Activated CD4-positive, alpha-beta T cell treated with anti-CD3 and anti-CD28 coated beads for 36 hours (primary cell): ENCODE measurements at places on chromosomes 11 and 22. TPM values are rescaled to one million over a fixed set of nuclear protein-coding genes. Genes with fewer than 3 reads are reported as not detected.

DNA sequence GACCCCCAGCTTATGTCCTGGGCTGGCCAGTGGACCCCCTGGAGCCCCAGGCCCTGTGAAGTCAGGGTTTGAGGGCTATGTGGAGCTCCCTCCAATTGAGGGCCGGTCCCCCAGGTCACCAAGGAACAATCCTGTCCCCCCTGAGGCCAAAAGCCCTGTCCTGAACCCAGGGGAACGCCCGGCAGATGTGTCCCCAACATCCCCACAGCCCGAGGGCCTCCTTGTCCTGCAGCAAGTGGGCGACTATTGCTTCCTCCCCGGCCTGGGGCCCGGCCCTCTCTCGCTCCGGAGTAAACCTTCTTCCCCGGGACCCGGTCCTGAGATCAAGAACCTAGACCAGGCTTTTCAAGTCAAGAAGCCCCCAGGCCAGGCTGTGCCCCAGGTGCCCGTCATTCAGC is 24.6 kb downstream of the CSF2RB start:
- H3K4me1 ChIP-seq: peaks cover 5% of the 10 kb centered on the region
- no peak for DNase-seq
- H3K36me3 ChIP-seq: no peaks in the 10 kb centered on the region
- no peak overlapping the region for H3K27ac ChIP-seq
- H3K4me3 ChIP-seq: no peak overlapping the region

DNA sequence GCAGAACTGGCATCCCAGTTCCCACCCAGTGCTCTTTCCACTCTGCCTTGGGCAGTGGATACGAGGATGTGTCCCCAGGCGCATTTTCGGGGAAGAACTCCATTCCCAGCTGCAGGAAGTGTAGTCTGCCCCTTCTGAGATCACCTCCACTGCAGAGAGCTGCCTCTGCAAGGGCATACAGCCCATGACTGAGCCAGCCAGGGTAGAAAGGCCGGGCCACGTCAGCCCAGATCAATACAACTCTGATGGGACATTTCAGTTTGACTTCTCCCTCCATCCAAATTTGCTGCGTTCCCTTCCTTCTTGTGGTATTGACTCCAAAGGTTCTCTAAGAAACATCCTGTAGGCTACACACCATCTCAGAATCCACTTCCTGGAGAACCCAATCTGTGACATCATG is 19.7 kb downstream of the MOGAT2 start:
- no peak for DNase-seq
- no peak overlapping the region for H3K4me3 ChIP-seq
- H3K4me1 ChIP-seq: no peaks in the 10 kb centered on the region
- no peak overlapping the region for H3K27ac ChIP-seq
- H3K36me3 ChIP-seq: no peaks in the 10 kb centered on the region

CRYAB gene
- total RNA-seq: not detected

DNA sequence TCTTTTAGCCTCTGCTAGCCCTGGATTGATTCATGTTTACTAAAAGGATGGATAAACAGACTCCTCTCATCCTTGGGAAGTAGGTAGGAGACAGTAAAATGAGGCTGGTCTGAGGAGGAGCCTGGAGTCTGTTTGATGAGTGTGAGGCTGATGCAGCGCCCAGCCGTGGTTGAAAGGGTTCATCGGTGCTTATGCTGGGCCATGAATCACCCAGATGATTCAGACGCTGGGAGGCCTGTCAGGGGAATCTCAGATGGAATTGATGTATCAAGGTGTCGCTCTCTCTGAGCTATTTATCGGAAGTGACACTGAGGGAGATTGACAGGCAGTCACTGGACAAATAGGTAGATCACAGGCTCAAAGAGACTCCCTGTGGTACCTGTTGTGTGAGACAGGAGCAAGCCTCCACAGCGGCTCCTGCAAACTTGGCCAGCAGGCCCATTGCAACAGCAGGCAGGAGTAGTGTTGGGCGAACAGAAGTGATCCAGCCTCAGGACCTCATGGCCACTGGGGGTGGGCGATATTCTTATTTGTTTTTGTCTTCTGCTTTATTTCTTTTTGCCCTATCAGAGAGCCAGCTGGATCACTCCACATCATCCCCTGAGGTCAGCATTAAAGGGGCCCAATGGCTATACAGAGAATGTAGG is 109.9 kb upstream of the CADM1 start:
- H3K36me3 ChIP-seq: no peaks in the 10 kb centered on the region
- H3K4me3 ChIP-seq: no peak overlapping the region
- H3K27me3 ChIP-seq: peaks cover 3% of the 10 kb centered on the region
- DNase-seq: peak; percentile 15

GRCh38 chr11:130308886-130309285 is 5.8 kb downstream of the ZBTB44 start:
- no peaks in the 10 kb centered on the region for H3K27me3 ChIP-seq
- no peak overlapping the region for H3K4me3 ChIP-seq
- H3K4me1 ChIP-seq: peaks cover 49% of the 10 kb centered on the region
- peaks cover 24% of the 10 kb centered on the region for H3K36me3 ChIP-seq
- H3K27ac ChIP-seq: no peak overlapping the region

DNA sequence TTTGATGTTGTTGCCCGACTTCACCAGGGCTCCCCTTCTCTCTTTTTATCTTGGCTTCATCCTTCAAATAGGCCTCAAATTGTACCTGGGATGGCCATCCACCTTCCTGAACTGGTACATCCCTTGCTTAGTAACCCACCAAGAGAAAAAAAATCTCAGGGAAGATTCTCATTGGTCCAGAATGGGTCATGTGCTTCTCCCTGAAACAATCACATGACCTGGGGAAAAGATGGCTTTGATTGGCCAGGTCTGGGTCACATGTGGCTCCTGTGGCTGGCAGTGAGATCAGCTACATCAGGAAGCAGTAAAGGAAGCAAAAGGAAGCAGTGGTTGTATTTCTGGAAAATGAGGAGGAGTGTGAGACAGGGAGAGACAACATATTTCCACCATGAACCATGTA is 540.2 kb downstream of the MIAT start:
- no peak overlapping the region for H3K27ac ChIP-seq
- no peak for DNase-seq
- H3K4me1 ChIP-seq: no peaks in the 10 kb centered on the region
- H3K27me3 ChIP-seq: peaks cover 11% of the 10 kb centered on the region
- no peaks in the 10 kb centered on the region for H3K36me3 ChIP-seq

GRCh38 chr22:44396021-44396726 is 83.4 kb upstream of the SHISAL1 start:
- no peaks in the 10 kb centered on the region for H3K4me1 ChIP-seq
- no peaks in the 10 kb centered on the region for H3K27me3 ChIP-seq
- no peak overlapping the region for H3K27ac ChIP-seq
- DNase-seq: no peak
- H3K36me3 ChIP-seq: no peaks in the 10 kb centered on the region
- H3K4me3 ChIP-seq: no peak overlapping the region

SLC22A9 gene
- not detected for total RNA-seq

SLC6A5 gene
- not detected for total RNA-seq

GRCh38 chr11:4090258-4090657 is 4.3 kb upstream of the RRM1 start:
- H3K4me1 ChIP-seq: peaks cover 62% of the 10 kb centered on the region
- peak overlapping the region; percentile 74 for H3K27ac ChIP-seq
- peak; percentile 37 for DNase-seq
- H3K36me3 ChIP-seq: peaks cover 42% of the 10 kb centered on the region
- H3K27me3 ChIP-seq: no peaks in the 10 kb centered on the region

GRCh38 chr11:117502779-117503100 is 175.1 kb downstream of the CEP164 start:
- H3K27ac ChIP-seq: no peak overlapping the region
- H3K4me3 ChIP-seq: no peak overlapping the region
- H3K27me3 ChIP-seq: no peaks in the 10 kb centered on the region
- no peaks in the 10 kb centered on the region for H3K4me1 ChIP-seq
- no peak for DNase-seq

DNA sequence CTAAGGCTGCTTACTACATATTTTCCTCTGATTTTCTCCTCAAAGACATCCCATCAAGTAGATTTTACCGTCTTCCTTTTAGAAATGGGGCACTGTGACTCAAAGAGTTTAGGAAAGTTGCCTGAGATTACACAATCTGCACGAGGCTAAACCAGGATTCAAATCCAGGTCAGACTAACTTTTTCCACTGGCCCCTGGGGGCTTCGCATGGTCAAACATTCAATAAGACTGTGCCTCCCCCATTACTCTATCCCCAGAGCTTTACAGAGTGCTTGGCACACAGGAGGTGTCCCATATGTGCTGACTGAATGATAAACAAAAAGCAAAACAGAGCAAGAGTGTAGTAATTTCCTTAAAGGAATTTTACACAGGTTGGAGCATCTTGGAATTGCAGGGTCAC is 118.1 kb upstream of the TEAD1 start:
- H3K4me1 ChIP-seq: no peaks in the 10 kb centered on the region
- no peak overlapping the region for H3K27ac ChIP-seq
- DNase-seq: no peak

TTC38 gene
- total RNA-seq: 5.2 TPM

GRCh38 chr11:120395778-120396177 is 59.6 kb downstream of the ARHGEF12 start:
- DNase-seq: no peak
- no peak overlapping the region for H3K4me3 ChIP-seq
- H3K36me3 ChIP-seq: no peaks in the 10 kb centered on the region
- no peaks in the 10 kb centered on the region for H3K4me1 ChIP-seq

OR5D16 gene
- not detected for total RNA-seq

CDKN1C gene
- 0.21 TPM for total RNA-seq

- no peaks in the 10 kb centered on the region for H3K27me3 ChIP-seq
- no peaks in the 10 kb centered on the region for H3K4me1 ChIP-seq
- H3K27ac ChIP-seq: no peak overlapping the region
- no peak for DNase-seq
- no peak overlapping the region for H3K4me3 ChIP-seq
Measured at GRCh38 chr22:35393116-35394010, 6.6 kb upstream of the MCM5 start.

- H3K27ac ChIP-seq: no peak overlapping the region
- H3K36me3 ChIP-seq: no peaks in the 10 kb centered on the region
- DNase-seq: no peak
- H3K27me3 ChIP-seq: peaks cover 2% of the 10 kb centered on the region
Measured at GRCh38 chr11:64568041-64568571, 22.9 kb upstream of the SLC22A12 start.

- H3K27me3 ChIP-seq: no peaks in the 10 kb centered on the region
- peak overlapping the region; percentile 25 for H3K4me3 ChIP-seq
- H3K36me3 ChIP-seq: peaks cover 30% of the 10 kb centered on the region
Measured at GRCh38 chr11:96112192-96113128, 188.6 kb upstream of the MTMR2 start.

DNA sequence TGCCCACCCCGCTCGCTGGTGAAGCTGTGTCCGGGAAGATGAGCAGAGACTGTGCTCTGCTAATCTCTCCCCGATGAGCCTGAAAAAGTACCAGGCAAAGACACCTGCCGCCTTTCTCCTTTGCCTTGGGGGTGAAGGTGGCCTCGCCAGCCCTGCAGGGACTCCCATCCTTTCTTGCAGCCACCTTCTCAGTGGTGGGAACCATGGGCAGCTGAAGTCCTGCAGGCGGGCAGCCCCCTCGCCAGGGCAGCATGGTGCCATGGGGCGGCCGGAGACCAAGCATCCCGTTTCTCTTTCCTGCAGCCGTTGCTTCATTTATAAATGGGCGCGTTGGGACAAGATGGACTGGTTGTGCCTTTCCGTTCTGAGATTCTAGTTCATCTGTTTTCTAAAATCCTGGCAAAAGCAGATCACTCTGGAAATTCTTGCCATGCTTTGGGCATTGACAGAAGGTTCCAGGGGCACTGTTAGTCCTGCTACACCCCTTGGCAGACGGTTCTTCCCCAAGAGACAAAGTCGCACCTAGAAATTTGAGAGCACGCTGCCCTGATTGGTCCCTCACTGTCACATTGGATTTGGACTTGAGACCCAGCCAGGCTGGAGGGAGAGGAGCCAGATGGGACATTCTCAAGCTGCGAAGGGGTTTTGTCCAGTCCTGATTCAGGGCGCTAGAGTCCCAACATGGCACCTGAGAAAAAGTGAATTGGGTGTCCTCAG is 7.5 kb downstream of the CTTN start:
- DNase-seq: no peak
- peaks cover 2% of the 10 kb centered on the region for H3K27me3 ChIP-seq
- no peak overlapping the region for H3K27ac ChIP-seq
- H3K4me1 ChIP-seq: peaks cover 8% of the 10 kb centered on the region
- H3K4me3 ChIP-seq: no peak overlapping the region
- peaks cover 25% of the 10 kb centered on the region for H3K36me3 ChIP-seq

OR10D3 gene
- total RNA-seq: not detected

DNA sequence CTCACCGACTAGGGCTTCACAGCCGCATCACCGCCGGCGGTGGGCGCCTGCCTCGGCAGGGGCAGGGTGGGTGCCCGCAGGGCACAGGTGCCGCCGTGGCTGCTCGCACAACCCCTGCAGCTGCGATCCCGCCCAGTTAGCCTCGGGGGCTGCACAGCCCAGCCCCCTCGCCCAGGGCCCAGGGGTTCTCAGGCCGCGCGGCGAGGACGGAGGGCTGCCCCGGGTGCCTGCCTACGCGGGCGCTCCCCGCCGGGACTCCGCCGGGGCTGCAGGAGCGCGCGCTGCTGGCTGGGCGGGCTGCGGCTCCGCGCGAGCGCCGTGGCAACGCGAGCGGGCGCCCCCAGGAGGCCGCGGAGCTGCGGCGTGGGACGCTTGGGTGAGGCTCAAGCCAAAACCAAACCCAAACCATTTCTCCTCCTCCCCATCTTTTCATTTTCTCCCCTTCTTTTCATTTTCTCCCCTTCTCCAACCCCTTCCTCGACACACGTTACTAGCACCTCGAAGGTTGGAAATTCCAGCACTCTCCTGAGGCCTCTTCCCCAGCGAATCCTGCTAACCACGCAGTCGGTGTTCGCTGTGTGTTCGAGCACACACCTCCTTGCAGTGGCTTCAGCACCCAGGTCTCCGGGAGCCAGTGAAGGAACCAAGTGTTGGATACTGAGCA is at the start of gene MICAL3:
MICAL3 (minus strand) TSS at position 286 of the 664 bp plus-strand sequence. CDS start 117,749 bp downstream, outside the sequence.
- H3K27ac ChIP-seq: no peak within 1 kb of the TSS
- H3K36me3 ChIP-seq: no peaks in the 10 kb centered on the region
- H3K27me3 ChIP-seq: peaks cover 39% of the 10 kb centered on the region
- DNase-seq: peak; percentile 78

- H3K27me3 ChIP-seq: peaks cover 41% of the 10 kb centered on the region
- H3K4me3 ChIP-seq: peak within 1 kb of the TSS; percentile 43
- no peak within 1 kb of the TSS for H3K27ac ChIP-seq
- peak; percentile 35 for DNase-seq
- peaks cover 14% of the 10 kb centered on the region for H3K4me1 ChIP-seq
Measured at GRCh38 chr11:105609832-105610781, at the start of gene GRIA4. TSS of gene GRIA4 (plus strand) at chr11:105610073. CDS start at chr11:105610998, 925 bp downstream.
